PC-3 (cell line): ENCODE measurements at places on chromosomes 4 and X. TPM values are rescaled to one million over a fixed set of nuclear protein-coding genes. Genes with fewer than 3 reads are reported as not detected.

The OTUD5 gene
- total RNA-seq, result 41.4 and 50.9 TPM in 2 replicates

The NAAA gene
- total RNA-seq, result 21.9 and 48.6 TPM in 2 replicates

The ERVMER34-1 gene
- 1.1 and 1.7 TPM in 2 replicates for total RNA-seq

The MAGED1 gene
- 128 and 141 TPM in 2 replicates for total RNA-seq

The RAB39B gene
- 0.04 TPM in 1 of 2 replicates, not detected in the other for total RNA-seq

The ANXA3 gene
- 223 and 263 TPM in 2 replicates for total RNA-seq

The CD38 gene
- total RNA-seq, result not detected in 2 replicates

The GAGE13 gene
- not detected in 2 replicates for total RNA-seq
